ENCODE measurements at places on chromosomes 11 and 22.

DNA sequence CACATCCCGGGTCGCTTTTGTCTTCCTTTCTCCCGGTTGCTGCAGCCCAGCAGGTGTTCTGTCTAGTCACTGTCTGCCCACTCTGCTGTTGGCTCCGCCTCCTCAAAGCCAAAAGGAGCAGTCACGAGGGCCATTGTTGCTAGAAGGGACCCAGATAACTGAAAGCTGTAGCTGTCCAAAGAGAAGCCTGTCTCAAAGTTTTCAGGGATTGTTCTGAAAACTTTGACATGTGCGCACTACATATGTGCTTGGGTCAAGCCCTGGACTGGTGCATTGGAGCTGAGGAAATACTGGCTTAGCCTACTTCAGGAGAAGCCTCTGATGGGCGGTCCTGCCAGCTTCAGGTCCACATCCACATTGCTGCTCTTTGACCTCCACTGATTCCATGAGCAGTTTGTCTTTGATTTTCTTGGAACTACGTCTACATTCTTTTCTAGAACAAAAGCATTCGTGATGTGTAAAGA, 8.8 kb upstream of the OR2AT4 start:
- DNase-seq, result peak; percentile 48

DNA sequence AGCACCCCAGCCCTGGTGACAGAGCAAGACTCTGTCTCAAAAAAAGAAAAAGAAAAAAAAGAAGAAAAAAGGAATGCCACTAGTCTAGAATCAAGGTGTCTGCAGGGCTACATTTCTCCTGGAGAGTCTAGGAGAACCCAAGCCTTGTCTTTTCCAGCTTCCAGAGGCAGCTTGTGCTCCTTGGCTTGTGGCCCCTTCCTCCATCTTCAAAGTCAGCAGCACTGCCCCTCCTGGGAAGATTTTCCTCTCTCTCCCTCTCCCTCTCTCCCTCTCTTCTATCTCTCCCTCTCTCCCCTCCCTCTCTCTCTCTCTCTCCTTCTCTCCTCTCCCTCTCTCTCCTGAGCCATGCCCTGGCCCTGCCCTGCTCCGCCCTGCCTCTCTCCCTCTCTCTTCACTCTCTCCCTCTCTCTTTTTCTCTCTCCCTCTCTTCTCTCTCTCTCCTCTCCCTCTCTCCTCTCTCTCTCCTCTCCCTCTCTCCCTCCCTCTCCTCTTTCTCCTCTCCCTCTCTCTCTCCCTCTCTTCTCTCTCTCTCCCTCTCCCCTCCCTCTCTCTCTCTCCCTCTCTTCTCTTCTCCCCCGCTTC, 97.7 kb upstream of the FGF3 start:
- DNase-seq, result no peak

DNA sequence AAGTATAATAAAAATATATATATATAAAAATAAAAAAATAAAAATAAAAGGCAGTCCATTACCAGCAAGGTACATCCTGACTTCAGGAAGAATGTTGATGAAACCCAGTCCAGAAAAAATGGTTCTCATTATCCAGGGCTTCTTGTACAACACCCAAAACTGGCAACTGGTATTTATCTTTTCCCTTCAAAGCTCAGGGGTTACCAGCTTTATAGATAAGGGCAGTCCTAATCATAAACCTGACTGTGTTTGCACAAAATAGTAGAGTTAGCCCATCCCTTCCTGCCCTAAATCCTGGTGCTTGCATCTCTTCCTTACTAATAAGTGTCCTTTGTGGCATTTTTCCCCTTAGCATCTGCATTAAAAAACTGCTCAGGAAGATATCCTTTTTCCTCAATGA, 97.5 kb downstream of the CSTPP1 start:
- no peak for DNase-seq

DNA sequence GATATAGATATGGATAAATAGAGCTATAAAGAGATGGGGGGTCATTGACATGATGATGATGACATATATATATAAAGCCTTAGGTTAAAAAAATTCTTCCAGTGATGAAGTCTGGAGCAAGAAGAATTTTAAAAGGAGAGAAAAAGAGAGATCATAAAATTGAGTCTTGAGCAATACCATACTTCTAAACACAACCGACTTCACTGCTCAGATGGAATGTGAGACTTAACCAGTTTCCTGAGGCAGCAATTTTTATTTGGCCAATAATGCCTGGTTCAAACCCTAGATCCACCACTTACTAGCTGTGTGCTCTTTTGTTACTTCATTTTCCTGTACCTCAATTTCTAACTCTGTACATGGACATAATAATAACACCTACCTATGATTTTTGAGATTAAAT, 229.5 kb downstream of the TTC28 start:
- no peak for DNase-seq

DNA sequence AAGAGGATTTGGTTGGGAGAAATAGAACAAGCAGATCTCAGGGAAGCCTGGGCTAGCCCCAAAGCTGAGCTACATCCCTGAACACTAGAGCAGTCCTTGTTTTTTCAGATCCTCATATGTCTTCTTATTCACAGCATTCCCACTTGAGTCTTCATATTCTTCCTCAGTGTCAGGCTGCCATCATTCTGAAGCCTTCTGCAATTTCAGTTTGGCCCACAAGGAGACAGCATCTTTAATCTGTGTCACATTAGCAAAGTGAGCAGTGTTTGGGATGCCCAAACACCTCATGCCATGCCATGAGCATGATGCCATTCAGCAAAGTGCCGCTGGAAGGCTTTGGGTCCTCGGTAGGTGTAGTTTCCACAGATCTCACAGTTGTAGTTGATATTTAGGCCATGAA, 56.6 kb downstream of the SCN3B start:
- DNase-seq, result no peak

GRCh38 chr11:123098990-123099389, 37.1 kb upstream of the HSPA8 start:
- DNase-seq, result no peak

DNA sequence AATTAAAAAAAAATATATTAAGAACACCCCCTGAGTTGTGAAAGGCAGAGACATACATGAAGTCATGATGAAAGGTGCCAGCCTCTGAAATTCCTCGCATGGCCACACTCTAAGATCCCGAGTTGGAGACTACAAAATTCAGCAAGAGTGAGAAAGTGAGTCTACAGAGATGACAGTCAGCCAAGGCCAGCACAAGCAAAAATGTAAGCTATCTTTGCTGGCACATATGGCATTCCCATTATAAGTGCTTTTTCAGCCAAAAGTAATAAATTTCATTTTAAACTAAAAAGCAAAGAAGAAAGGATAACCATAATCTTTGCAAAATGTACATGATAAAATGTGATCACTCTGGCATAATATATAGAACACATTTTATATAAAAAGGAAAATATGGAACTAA, 40.6 kb downstream of the FANCF start:
- no peak for DNase-seq

DNA sequence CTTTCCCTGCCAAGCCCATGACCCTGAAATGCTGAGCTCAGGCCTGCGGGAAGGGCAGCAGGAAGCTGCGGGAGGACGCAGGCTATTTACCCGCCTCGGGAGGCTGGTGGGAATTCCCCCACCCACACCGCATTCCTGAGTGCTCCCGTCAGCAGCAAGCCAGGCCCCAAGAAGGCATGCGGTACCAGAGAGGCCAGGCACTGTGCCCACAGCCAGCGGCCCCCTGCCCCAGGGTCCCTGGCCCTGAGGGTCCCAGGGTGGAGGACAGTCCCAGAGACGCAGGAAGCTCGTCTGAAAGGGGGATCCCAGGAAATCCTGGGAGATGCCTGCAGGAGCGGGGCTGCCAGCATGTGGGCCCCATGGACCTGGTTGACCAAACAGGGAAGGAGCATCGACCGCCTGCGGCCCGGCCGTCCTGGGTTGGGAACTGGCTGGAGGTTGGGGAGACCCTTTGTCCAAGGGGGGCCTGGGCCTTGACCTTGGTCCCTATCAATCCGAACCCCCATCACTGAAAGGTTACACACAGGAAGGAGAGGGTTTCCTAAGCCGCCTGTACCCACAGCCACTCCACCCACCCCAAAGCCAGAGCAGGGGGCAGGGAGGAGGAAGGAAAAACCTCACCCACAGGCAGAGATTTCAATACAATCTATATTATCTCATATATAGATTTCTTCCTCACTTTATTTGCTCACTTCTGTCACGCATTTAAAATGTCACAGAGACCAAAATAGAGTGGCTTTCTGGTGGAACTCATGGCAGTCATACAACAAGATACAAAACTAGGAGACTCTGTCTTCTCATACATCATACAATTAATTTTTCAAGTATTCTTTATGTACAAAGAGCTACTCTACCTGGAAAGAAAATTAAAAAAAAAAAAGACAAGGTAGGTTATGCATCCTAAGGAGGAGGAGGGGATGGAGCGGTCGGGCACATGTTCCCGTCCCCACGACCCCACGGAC, 17.1 kb downstream of the MAFF start:
- peak; percentile 69 for DNase-seq

DNA sequence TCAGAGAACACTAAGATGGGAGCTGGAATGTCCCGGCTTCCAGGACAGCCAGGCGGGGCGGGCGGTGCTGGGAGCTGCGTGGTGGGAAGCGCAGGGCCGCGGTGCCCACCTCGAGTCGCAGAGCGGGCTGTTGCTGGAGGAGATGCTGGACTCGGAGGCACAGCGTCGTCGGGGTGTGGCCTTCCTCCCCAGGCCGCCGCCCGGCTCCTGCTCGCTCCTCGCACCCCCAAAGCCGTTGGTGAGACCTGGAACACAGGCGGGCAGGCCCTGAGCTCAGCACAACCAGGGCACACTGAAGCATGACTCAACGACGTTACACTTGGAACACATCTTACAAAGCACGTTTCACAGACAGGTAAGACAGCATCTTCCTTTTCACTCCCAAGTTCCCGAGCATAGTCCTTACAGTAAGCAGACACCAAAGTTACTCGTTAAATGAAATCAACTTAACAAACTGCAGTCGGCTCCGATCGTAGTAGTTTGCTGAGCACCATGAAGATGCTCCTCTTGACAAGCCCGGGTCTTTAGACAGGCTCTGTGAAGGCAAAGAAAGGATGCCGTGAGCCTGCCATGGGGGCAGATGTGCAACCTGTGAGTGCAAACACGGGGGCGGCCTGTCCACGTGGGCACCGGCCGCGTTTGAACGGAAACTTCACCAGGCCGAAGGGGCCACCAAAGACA, 50.0 kb downstream of the BRD1 start:
- no peak for DNase-seq

GRCh38 chr11:36458129-36458915, 51.8 kb downstream of the TRAF6 start:
- DNase-seq, result no peak

DNA sequence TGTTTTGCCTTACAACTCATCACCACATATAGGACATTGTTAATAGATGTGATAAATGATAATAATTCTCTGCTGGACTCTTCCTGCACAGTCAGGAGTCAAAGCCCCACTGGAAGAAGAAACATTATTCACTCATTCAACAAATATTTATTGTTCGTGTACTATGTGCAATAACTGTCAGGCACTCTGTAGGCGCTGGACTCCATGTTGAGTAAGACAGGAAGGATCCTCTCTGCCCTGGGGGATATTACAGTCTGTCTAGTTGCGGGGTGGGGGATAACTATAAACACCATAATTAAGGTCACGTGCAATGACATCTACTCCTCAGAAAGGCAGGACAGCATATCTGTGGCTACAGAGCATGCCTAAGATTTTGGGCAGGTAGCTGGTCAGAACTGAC, 281.1 kb downstream of the FAT3 start:
- DNase-seq, result no peak

- DNase-seq, result no peak
Measured at GRCh38 chr22:35480627-35481550, 59.7 kb upstream of the RASD2 start.

DNA sequence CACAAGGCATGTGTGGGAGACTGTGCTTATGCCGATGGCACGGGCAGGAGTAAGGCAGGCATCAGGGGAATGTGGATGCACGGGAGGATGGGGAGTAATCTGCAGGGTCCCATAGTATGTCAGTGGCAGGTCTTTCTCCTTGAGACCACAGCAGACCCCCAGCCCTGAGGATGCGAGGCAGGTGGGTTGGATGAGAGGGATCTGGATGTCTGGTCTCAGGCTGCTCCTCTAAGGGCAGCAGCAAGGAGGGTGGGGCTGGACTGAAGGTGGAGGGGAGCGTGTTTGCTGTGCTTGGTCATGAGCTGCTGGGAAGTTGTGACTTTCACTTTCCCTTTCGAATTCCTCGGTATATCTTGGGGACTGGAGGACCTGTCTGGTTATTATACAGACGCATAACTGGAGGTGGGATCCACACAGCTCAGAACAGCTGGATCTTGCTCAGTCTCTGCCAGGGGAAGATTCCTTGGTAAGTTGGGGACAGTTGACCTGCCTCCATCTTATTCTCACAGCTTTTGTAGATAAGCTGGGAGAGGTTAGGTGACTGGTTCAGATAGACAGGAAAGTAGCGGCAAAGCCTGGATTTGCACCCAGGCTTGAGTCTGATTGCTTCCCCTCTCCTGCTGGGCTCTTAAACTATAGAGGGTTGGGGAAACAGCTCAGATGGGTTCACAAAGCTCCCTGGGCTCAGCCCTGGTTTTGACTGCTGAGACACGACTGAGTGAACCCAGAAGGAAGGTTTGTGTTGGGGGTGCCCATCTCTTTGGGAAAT, at the start of gene APOL1:
Gene APOL1, plus strand, starts transcription at position 380 of the 769 bp plus-strand sequence. CDS start 1,823 bp downstream, outside the sequence.
- no peak for DNase-seq

GRCh38 chr22:46815896-46816731, 53.7 kb downstream of the TBC1D22A start:
- no peak for DNase-seq

- DNase-seq, result no peak
Measured at GRCh38 chr11:109043315-109043714, 378.4 kb downstream of the DDX10 start.

GRCh38 chr11:46050662-46051061, 70.6 kb downstream of the PHF21A start:
- no peak for DNase-seq

GRCh38 chr11:35107861-35108260, 31.1 kb upstream of the CD44 start:
- no peak for DNase-seq

- DNase-seq, result no peak
Measured at GRCh38 chr22:32075997-32076760, 33.1 kb downstream of the SLC5A1 start.

GRCh38 chr11:64395545-64396078, 36.6 kb downstream of the RPS6KA4 start:
- DNase-seq, result no peak

- no peak for DNase-seq
Measured at GRCh38 chr22:28874811-28875320, 8.5 kb upstream of the ZNRF3 start.

GRCh38 chr11:119523539-119524157, 100.7 kb upstream of the THY1 start:
- DNase-seq, result no peak

- no peak for DNase-seq
Measured at GRCh38 chr11:111438846-111439520, 59.9 kb upstream of the POU2AF1 start.

GRCh38 chr11:122937983-122938382, 43.7 kb downstream of the BSX start:
- DNase-seq, result no peak

- DNase-seq, result peak; percentile 80
Measured at GRCh38 chr11:64777449-64778222, 706 bp downstream of the SF1 start.

GRCh38 chr22:17946662-17947367, 77.5 kb downstream of the MICAL3 start:
- DNase-seq, result no peak

All from retina (tissue), 1 donor.